T1000 (cell line): ENCODE measurements at places on chromosomes 6 and 20.

DNA sequence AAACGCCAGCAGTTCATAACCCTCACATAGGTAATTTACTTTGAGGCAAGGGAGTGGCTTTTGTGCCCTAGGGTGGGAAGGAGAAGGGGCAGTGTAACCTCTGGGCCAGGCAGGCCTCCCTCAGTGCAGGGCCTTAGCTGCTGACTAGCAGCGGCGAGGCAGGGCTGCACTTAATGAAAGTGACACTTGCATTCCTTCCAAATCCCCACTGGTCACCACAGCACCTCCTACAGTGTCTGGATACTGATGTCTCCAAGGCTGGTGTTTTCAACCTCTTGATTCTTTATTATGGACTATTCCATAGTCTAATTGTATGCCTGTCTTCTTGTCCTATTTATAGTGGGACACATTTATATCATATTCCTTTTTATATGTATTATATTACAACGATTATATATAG lies 152.7 kb downstream of the LY86 start:
- no peak for DNase-seq

DNA sequence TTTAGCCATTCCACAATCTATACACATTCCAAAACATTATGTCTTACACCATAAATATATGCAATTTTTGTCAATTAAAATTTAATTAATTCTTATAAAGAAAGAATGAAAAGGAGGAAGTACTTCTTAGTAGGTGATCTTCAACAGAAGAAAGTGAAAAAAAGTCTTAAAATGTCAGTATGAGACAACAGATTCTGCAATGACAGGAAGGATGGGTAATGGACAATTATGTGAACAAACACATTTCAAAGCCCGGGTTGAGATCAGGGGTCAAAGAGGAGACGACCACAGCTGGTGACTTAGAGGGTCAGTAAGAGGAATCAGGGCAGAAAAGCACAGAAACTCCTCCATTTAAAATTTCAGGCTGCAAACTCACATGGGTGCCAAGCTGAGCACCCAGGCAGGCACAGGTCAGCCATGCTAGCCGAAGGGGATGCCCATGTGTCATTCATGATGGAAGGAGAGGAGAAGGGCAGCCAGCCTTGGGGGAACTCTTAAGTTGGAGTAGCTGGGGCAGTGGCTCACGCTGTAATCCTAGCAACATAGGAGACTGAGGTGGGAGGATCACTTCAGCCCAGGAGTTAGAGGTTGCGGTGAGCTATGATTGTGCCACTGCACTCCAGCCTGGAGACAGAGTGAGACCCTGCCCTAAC lies 11.0 kb downstream of the VSX1 start:
- no peak for DNase-seq

DNA sequence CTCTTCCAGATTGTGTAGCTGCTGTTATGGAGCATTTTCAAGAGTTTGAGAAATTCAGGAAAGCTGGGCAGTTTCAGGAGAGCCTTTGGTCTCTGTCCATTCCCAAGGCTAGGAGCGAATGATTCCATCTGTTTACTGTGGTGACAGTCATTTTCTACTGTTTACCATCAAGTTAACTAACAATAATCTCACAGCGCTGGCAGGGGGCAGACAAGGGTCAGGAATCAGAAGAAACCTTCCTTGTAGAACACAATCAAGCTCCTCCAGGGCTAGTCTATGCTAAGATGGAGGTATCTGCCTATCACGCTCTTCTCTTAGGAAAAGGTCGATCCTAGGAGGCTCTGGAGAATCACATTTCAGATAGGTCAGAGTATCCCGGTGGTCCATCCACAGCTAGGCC lies 293.9 kb downstream of the KIF16B start:
- no peak for DNase-seq

GRCh38 chr6:21476112-21476511 lies 117.4 kb upstream of the SOX4 start:
- DNase-seq = no peak

- no peak for DNase-seq
Observed at GRCh38 chr6:7143476-7143974, 35.8 kb downstream of the RREB1 start.

- no peak for DNase-seq
Observed at GRCh38 chr6:38192011-38192410, 372.5 kb downstream of the ZFAND3 start.

- DNase-seq = no peak
Observed at GRCh38 chr6:148677594-148678476, 69.0 kb upstream of the UST start.

GRCh38 chr6:21935561-21936028 lies 342.0 kb downstream of the SOX4 start:
- no peak for DNase-seq

DNA sequence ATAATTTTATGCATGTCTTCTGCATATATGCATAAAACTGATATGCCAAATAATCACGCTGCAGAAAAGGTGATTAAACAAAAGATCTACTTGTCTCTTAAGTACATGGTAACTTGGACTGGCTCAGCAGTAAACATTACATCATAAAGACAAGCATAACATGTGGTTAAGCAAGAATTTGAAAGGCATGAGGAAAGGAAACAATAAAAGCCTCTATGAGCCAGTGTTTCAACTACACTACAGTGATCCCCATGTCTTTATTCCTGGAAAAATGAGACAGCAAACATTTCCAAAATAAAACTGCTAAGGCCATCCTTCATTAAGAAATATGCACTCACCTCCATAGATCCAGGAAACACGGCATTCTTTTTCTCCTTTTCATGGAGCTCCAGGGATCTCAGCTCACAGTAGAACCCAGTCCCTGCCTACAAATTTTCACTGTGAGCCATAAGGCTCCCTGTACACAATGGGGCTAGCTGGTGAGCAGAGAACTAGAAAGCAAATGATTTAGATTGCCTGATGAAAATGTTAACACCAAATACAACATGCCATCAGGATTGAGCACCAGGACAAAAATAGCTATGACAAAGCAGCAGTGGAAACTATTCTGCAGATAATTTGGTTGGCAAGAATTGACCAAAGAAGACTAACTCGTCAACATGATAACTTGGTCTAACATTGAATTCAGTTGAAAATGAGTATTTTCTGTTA lies 156.1 kb downstream of the COL21A1 start:
- DNase-seq = no peak
